ENCODE measurements at places on chromosomes 2 and 18.

- DNase-seq = no peak
Measured at GRCh38 chr2:176872406-176872805, 340.2 kb upstream of the HNRNPA3 start.

DNA sequence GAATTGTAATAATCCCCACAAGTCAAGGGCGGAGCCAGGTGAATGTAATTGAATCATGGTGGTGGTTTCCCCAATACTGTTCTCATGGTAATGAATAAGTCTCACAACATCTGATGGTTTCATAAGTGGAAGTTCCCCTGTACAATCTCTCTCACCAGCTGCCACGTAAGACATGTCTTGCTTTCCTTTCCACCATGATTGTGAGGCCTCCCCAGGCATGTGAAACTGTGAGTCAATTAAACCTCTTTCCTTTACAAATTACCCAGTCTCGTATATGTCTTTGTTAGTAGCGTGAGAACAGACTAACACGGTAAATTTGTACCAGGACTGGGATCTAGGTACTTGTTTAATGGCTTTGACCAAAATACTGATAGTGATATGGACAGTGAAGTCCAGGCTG is 744.3 kb upstream of the REG3G start:
- no peak for DNase-seq

DNA sequence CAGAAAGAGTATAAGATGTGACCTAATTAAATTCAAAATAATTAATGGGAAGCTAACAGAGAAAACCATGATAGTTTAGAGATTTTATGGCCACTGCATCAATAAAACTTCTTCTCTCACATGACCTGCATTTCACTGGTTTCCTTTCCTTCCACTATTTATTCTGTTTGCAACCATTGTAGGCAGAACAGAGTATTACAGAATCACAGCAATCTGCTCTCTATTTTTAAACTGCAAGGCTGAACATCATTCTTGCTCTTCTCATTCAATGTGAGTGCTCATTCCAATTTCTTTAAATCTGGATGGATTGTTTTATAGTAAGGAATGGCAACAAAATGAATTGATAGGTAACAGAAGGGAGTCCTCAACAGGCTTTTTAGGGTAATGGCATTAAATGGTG is 715.5 kb upstream of the RAB6C start:
- DNase-seq = no peak

DNA sequence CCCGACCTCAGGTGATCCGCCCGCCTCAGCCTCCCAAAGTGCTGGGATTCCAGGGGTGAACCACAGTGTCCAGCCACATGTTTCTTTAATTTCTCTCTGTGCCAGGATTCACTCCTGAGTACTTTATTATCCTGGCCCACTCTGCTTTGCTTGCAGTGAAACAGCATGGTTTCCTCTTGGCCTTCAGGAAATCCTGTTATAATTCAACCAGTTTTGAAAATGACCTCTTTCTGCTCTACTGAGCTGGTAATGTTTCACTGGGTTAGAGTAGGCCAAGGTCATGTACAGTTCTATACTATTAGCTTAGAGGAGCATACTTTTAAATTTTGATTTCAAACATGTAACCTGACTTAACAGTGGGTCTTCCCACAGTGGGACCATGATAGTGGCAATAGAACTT is 90.6 kb upstream of the PELI1 start:
- DNase-seq = no peak

DNA sequence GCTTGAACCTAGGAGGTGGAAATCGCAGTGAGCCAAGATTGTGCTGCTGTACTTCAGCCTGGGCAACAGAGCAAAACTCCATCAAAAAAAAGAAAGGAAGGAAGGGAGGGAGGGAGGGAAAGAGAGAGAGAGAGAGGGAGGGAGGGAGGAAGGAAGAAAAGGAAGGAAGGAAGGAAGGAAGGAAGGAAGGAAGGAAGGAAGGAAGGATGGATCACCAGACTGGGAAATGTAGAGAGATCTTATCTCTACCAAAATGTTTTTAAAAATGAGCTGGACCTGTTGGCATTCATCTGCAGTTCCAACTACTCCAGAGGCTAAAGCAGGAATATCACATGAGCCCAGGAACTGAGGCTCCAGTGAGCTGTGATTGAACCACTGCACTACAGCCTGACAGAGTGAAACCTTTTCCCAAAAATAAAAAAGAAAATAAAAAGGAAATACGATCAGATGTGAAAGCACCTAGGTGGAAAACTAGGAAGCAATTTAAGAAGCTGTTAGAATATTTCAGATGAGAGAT is 239.4 kb downstream of the CDH7 start:
- DNase-seq = no peak
